ENCODE measurements at places on chromosomes 6 and 20.
A peak's percentile ranks its signal among the peaks of the same experiment; 100 is the strongest.

GRCh38 chr20:56893226-56893917, 264.3 kb downstream of the TFAP2C start:
- DNase-seq: peak; percentile 24

DNA sequence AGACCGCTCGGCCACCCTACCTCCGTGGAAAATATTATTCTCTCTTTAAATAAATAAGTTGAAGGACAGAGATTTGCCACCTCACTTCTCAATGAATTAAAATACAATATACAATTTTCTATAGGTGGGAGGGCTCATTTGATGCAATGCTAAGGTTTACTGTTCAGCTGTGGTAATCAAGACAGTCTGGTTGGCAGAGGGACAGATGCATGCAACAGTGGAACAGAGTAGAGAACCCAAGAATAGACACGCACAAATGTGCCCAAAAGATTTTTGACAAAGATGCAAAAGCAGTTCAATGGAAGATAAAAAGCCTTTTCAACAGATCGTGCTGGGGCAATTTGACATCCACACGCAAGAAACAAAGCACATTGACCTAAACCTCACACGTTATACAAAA, 145.2 kb downstream of the CEBPB start:
- no peak for DNase-seq

DNA sequence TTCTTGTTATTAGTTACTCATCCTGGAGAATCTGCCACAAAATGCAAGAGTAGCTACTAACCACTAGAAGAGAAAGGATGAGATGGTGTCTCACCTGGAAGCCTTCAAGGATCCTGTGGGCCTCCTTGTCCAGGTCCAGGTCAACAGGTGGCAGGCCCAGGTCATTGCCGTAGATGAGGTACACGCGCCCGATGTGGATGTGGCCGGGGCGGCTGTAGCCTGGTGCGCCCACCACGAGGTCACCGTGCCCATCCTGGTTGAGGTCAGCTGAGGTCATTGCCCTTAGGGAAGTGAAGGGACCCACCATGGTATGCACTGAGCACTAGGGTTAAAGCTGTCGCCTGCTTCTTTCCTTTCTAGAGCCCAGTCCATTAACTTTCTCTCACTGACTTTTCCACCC, 35.5 kb downstream of the GPLD1 start:
- DNase-seq: no peak

GRCh38 chr20:62179162-62179504, 3.7 kb upstream of the MTG2 start:
- DNase-seq: no peak

DNA sequence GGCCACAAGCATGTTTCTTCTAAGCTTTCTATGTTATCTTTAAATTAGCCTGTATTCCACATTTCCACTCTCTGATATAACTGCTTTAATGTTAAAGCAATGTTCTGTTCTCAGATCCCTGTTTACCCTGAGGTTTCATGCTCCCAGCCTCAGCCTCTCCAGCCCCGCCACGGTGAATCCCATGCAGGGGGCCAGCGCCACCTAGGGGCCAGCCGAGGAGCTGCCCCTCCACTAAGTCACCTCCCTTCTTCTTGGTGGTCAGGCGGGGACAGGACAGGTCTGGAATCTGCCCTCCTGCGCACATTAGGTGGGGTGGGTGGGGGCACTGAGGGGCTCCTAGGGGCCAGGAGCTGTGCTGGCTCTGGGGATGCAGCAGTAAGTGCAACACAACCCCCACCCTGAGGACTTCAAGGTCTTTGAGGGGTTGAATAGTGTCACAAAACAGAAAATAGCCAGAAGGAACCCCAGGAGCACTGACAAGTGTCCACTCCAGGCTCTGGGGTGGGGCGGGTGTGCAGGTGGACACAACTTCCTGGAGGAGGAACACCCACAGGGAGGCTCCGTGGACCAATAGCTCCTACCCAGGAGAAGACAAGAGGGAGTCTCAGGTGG, 61.6 kb downstream of the RAB44 start:
- peak; percentile 81 for DNase-seq

DNA sequence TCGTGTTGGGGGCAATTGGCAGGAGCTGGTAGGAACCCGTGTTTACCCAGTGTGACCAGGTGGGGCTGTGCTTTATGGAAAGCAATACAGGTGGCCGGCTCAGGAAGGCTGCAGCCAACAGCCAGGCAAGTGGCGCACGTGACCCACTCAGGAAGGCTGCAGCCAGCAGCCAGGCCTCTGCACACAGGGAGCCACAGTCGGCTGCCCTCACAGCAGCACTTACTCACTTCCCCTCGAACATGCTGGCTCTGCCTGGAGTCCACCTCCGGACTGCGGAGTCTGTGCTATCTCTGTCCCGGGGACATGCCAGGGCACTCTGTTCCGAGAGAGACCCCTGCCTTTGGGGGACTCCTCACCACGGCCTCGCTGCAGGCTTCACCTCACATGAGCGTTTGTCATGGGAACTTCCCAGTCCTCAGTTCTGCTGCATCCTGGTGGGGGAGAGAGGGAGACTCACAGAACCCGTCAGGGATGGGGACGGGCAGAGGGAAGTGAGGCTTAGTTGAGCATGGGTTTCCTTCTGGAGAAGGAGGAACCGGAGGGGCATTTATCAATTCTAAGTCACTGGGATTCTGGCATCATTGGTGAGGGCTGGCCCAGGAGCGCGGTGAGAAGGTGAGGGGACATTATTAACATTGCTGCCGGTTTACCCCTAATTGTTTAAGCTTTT, 76.8 kb downstream of the TTLL2 start:
- no peak for DNase-seq

DNA sequence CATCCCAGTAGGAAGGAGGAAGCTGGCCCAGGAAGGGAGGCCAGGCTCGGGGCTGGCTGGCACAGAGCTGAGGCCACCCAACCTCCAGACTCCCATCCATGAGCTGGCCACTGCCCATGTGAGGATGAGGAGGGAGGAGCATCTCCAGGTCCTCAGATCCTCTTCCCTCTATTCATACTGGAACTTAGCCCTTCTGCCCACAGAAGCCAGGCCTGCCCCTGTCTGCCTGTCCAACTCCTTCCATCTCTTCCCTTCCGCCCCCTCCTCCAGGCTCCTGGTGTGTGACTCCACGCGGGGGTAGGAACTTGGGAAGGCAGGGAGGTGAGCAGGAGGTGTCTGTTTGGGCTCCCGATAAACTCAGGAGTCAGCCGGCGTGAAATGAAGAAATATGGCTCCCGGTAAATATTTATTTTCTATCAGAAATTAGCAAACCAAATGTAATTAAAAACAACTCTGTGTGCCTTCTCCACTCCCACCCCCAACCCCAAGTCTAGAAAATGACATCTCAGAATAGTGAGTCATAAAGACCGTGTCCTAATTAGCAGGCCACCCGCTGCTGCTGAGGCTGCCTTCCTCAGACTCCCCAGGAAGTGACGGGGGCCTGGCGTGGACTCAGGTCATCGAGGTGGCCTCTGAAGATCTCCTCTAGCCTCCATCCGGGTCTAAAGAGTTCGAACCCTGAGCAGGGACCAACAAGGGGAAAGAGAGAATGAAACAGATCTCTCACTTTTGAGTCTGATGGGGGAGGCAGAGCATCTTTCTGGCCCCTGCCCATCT, 81.9 kb downstream of the MDGA1 start:
- DNase-seq: no peak

DNA sequence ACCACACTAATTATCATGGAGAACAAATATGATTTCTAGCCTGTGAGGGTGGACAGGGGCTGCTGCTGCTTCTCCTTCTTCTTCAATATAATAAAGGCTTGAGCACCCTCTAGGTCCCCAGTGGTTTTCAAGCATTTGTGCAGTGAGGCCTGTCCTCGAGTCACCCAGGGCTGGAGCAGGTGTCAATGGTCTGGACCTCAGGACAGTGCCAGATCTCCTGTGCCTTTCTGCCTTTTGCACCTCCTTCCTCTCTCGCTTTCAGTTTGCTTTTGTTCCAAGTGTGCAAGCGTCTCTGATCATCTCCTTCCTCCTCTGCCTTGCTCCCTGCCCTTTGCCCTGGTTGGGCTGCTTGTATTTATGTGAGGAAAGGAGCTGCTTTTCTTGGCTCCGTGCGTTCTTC, 152.2 kb upstream of the SYNDIG1 start:
- DNase-seq: no peak

GRCh38 chr6:101582792-101583191, 189.3 kb downstream of the GRIK2 start:
- no peak for DNase-seq

Measured in stimulated activated CD4-positive, alpha-beta T cell treated with anti-CD3 and anti-CD28 coated beads, Interleukin-1b, Interleukin-23, amount 100 ng/mL, for 48 hours (primary cell).